ENCODE measurements at places on chromosomes 3 and 15. TPM values are rescaled to one million over a fixed set of nuclear protein-coding genes. Genes with fewer than 3 reads are reported as not detected.

Gene FAM131A
- total RNA-seq, result 5.8 TPM

Gene CX3CR1
- total RNA-seq, result 5.8 TPM

Gene SPRED1
- total RNA-seq, result 1.1 TPM

Gene PRICKLE2
- total RNA-seq, result 0.59 TPM

Gene COL6A5
- total RNA-seq, result not detected

GRCh38 chr3:12947504-12948369, 106.4 kb upstream of the RPL32 start:
- DNase-seq, result no peak
- peaks cover 48% of the 10 kb centered on the region for H3K4me1 ChIP-seq
- H3K27me3 ChIP-seq, result no peaks in the 10 kb centered on the region

- H3K27ac ChIP-seq, result no peak overlapping the region
- peaks cover 5% of the 10 kb centered on the region for H3K36me3 ChIP-seq
- no peak for DNase-seq
- peak overlapping the region; percentile 68 for H3K4me3 ChIP-seq
- peaks cover 69% of the 10 kb centered on the region for H3K27me3 ChIP-seq
Measured at GRCh38 chr15:45113380-45113990, 487 bp downstream of the DUOX2 start.

DNA sequence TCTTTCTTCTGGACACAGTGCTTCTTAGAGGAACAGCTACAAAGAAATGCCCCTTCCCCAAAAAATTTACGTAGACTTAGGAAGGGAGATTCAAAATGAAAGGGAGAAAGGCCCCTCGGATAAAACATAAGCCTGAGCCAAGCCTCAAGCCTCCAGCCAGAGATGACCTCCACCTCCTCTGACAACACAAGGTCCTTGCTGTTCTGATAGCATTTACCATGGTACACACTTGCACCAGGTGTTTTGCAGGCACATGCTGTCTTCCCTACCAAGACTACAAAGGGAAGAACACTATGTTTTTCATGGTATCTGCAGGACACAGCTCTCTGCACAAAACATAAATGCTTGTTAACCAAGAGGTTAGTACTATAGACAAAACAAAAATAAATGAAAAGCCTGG, 27.8 kb downstream of the RYK start:
- peaks cover 9% of the 10 kb centered on the region for H3K4me1 ChIP-seq
- H3K4me3 ChIP-seq, result no peak overlapping the region
- DNase-seq, result no peak
- H3K36me3 ChIP-seq, result no peaks in the 10 kb centered on the region

- peaks cover 33% of the 10 kb centered on the region for H3K27me3 ChIP-seq
- no peak overlapping the region for H3K27ac ChIP-seq
- H3K4me3 ChIP-seq, result no peak overlapping the region
- no peak for DNase-seq
- peaks cover 7% of the 10 kb centered on the region for H3K36me3 ChIP-seq
Measured at GRCh38 chr3:115644391-115644790, 21.1 kb downstream of the GAP43 start.

DNA sequence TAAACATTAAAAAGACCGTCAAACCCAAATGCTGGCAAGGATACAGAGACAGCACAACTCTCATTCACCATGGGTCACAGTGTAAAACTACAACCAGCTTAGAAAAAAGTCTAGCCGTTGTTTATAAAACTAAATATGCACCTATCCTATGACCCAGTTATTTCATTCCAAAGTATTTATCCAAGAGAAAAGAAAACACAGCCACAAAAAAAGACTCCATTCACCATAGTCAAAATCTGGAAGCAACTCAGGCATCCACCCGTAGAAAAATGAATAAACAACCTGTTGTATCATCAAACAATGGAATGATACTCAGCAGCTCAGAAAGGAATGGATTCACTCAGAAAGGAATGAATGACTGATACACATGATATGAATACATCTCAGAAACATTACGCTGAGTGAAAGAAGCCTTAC, 28.6 kb downstream of the PLD1 start:
- H3K4me1 ChIP-seq, result peaks cover 5% of the 10 kb centered on the region
- DNase-seq, result no peak
- H3K36me3 ChIP-seq, result no peaks in the 10 kb centered on the region

DNA sequence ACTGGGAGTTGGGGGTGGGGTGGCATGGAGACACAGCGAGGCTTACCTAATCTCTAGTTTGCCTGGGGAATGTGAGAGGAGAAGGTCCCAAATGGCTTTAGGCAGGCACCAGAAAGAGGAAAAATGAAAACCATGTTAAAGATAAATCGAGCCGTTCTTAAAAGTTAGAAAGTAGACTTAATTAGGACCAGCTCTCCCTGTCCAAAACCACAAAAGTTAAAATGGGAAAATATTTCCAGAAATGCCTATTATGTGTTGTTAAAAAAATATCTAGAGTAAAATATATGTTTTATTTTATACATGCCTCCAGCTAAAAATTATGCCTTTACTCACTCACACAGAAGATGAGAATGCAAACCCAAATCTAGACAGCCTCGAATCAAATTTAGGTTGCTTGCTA, 50.1 kb downstream of the LRTM1 start:
- no peak overlapping the region for H3K4me3 ChIP-seq
- DNase-seq, result no peak
- H3K4me1 ChIP-seq, result no peaks in the 10 kb centered on the region
- no peaks in the 10 kb centered on the region for H3K27me3 ChIP-seq
- H3K27ac ChIP-seq, result no peak overlapping the region

DNA sequence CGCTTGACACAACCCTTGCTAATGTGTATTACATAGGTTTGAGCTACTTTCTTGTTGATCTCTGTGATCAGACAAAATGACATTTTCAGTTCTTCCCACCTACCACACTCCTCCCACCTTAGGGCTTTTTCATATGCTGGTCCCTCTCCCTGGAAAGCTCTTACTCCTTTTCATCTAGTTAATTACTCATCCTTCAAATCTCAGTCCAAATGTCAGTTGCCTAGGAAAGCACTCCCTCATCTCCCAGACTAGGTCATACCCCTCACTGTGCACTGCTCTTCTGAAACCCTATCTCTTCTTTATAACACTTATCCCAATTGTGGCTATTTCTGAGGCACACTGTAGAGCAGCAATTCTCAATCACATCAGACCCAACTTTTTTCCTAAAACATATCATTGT, 7.3 kb downstream of the ZNF106 start:
- H3K27me3 ChIP-seq, result no peaks in the 10 kb centered on the region
- DNase-seq, result no peak
- peaks cover 5% of the 10 kb centered on the region for H3K36me3 ChIP-seq
- no peak overlapping the region for H3K4me3 ChIP-seq
- H3K4me1 ChIP-seq, result peaks cover 13% of the 10 kb centered on the region

- DNase-seq, result peak; percentile 87
- H3K27me3 ChIP-seq, result peaks cover 26% of the 10 kb centered on the region
- H3K4me3 ChIP-seq, result peak overlapping the region; percentile 88
- no peak overlapping the region for H3K27ac ChIP-seq
Measured at GRCh38 chr15:89430530-89431341, 65.6 kb downstream of the RHCG start.

GRCh38 chr3:24067483-24067882, 122.4 kb downstream of the NR1D2 start:
- no peak overlapping the region for H3K27ac ChIP-seq
- H3K27me3 ChIP-seq, result no peaks in the 10 kb centered on the region
- H3K4me1 ChIP-seq, result no peaks in the 10 kb centered on the region
- no peak for DNase-seq

DNA sequence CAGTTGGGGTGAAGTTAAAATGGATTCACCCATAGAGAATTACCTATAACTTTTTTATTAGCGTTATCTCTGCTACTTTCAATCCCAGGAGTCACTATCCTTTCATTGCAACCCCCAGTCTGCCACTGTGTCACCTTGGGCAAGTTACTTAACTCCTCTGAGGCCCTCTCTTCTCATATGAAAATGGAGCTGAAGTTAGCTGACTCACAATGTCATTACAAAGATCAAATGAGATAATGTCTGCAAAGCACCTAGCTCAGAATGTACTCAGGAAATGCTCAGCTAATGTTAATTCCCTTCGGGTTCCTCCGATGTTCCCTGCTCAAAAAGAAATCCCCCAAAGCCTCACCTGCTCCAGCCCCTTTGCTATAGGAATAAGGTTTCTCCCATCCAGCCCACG, 50.0 kb downstream of the TRIM42 start:
- peaks cover 13% of the 10 kb centered on the region for H3K27me3 ChIP-seq
- no peak overlapping the region for H3K27ac ChIP-seq
- DNase-seq, result no peak
- no peaks in the 10 kb centered on the region for H3K36me3 ChIP-seq

DNA sequence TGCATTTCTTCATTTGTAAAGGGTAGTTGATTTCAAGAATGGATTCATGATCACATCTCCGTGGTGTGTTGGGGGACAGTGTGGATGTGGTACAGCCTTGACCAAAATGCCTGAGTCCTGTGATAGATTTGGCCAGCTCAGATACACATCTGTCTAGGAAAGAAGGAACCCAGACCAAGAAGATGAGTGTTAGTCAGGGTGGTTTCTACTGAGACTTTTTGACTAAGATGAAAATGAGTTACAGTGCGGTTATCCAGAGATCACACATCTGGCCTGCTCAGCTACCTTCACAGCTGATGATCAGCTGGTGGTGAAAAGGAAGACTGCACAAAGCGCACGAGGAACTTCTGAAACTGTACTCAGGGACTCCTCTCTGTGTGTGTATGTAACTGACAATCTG, 68.0 kb downstream of the FNDC3B start:
- no peaks in the 10 kb centered on the region for H3K36me3 ChIP-seq
- H3K27ac ChIP-seq, result peak overlapping the region; percentile 100
- peak; percentile 85 for DNase-seq
- peaks cover 63% of the 10 kb centered on the region for H3K4me1 ChIP-seq
- peak overlapping the region; percentile 95 for H3K4me3 ChIP-seq
- no peaks in the 10 kb centered on the region for H3K27me3 ChIP-seq

- peaks cover 2% of the 10 kb centered on the region for H3K27me3 ChIP-seq
- H3K27ac ChIP-seq, result no peak overlapping the region
- no peak for DNase-seq
- no peaks in the 10 kb centered on the region for H3K36me3 ChIP-seq
- H3K4me1 ChIP-seq, result no peaks in the 10 kb centered on the region
Measured at GRCh38 chr3:194935061-194935460, 249.4 kb downstream of the FAM43A start.

DNA sequence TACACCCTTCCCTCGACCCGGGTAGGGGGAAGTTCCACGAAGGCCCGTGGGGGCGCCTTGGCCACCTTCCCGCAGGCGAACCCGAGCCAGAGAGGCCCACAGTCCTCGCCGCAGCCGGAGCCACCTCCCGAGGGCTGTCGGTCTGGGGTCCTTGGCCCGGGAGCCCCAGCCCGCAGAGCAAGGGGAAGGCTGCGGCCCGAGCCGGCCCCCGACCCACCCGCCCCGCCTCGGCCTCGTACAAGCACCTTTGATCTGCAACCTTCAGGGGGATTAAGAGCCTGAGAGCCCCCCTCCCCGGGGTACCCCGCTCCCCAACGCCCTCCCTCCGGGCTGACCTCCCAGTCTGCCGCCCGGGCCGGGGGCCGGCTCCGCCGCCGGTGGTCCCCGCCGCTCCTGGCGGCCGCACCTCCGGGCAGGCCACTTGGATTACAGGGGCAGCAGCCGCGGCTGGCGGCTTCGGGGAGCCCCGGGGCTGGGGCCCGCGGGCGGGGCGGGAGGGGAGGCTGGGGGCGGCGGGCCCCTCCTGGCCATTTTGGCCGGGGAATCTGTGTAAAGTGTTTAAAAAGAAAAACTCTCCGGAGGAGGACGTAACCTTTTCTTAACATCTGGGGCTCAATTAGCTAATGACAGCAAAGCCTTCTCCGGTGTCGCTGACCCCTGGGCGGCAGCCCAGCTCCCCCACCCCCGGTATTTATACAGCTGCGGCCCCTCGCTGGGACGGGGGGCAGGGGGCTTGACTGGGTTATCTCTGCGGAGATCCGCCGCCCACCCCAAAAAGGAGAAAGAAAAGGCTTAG, 40.2 kb downstream of the EPHB3 start:
- peaks cover 11% of the 10 kb centered on the region for H3K4me1 ChIP-seq
- peaks cover 56% of the 10 kb centered on the region for H3K27me3 ChIP-seq
- H3K4me3 ChIP-seq, result no peak overlapping the region
- H3K36me3 ChIP-seq, result no peaks in the 10 kb centered on the region
- no peak overlapping the region for H3K27ac ChIP-seq

DNA sequence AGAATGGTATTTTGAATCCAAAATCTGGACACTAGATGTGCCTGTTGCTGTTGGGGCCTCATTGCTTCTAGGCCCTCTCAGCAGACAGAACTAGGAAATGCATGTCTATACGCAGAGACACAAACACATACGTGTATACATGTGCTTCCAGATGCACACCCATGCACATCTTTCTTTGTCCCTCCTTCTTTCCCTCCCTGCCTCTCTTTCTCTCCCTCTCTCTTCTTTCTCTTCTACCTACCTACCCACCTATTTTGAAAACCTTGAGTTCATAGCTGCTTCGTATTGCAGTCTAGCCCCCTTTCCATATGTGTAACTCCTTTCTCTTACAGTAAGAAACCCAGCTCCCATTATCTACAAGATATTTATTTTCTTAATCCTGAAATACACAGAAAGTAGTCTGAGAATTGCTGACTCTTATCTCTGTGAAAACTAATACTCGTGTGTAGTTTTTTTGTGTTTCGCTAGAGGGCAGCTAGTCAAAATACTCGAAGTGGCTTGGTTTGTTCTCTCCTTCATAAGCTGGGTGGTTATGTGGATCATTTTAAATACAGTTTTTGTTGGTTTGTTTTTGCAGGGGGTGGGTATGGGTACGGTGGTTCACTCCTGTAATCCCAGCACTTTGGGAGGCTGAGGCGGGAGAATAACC, 18.5 kb downstream of the RPL32 start:
- H3K27me3 ChIP-seq, result no peaks in the 10 kb centered on the region
- no peak overlapping the region for H3K27ac ChIP-seq
- no peaks in the 10 kb centered on the region for H3K36me3 ChIP-seq
- H3K4me3 ChIP-seq, result no peak overlapping the region
- no peaks in the 10 kb centered on the region for H3K4me1 ChIP-seq

DNA sequence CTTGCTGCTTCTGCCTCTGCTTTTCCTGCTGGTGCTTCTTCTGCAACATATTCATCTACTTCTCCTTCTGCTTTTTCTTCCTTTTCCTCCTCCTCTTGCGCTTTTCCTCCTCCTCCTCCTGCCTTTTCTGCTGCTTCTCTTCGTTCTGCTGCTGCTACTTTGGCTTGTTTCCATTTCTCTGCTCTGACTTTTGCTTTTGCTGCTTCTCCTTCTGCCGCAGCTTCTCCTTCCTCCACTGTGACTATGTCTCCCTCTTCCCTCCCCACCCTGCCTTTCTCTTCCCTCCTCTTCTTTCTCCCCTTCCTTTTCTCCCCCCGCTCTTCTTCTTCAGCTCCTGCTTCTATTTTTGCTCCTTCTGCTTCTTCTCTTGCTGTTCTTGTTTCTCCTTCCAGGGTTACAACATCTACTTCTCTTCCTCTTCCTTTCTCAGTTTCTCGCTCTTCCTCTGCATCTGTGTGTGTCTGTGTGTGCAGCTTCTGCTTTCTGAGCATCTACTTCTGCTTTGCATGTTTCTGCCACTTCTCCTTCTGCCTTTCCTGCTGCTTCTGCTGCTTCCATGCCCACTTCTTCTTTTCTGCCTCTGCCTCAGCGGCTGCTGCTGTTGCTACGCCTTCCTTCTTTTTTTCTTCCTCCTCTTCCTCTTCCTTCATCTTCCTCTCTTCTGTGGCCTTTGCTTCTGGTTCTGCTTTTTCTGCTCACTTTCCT, 51.4 kb downstream of the FAM43A start:
- peaks cover 8% of the 10 kb centered on the region for H3K4me1 ChIP-seq
- H3K36me3 ChIP-seq, result no peaks in the 10 kb centered on the region
- no peak overlapping the region for H3K4me3 ChIP-seq
- peaks cover 5% of the 10 kb centered on the region for H3K27me3 ChIP-seq

- peak overlapping the region; percentile 95 for H3K4me3 ChIP-seq
- peaks cover 12% of the 10 kb centered on the region for H3K36me3 ChIP-seq
- DNase-seq, result no peak
- peak overlapping the region; percentile 93 for H3K27ac ChIP-seq
- H3K27me3 ChIP-seq, result no peaks in the 10 kb centered on the region
Measured at GRCh38 chr15:39622660-39623516, 42.0 kb downstream of the THBS1 start.
